GM12864 (cell line): ENCODE measurements at places on chromosomes 2 and 18.

- no peak for DNase-seq
Observed at GRCh38 chr18:62610351-62610700, 87.5 kb downstream of the ZCCHC2 start.

DNA sequence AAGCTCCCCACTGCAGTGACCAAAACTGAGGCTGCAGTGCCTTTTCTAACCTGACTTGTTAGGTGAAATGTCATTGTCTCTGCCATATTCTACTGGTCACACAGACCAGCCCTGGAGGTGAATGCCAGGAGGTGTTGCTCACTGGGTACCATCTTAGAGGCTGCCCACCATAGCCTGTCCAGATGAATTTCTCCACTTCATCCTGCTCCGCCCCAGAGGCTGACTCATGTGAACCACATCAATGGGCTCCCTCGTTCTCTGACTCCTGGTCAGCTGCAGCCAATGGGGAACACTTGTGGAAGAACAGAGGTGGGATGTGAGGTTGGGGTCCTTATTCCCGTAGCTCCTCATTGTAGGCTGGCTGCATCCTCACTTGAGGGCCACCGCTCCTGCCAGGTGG is 3.4 kb upstream of the NARS1 start:
- DNase-seq = no peak

GRCh38 chr2:67581751-67582150 is 184.6 kb downstream of the ETAA1 start:
- no peak for DNase-seq

- DNase-seq = no peak
Observed at GRCh38 chr2:119732601-119733164, 27.0 kb upstream of the PTPN4 start.

DNA sequence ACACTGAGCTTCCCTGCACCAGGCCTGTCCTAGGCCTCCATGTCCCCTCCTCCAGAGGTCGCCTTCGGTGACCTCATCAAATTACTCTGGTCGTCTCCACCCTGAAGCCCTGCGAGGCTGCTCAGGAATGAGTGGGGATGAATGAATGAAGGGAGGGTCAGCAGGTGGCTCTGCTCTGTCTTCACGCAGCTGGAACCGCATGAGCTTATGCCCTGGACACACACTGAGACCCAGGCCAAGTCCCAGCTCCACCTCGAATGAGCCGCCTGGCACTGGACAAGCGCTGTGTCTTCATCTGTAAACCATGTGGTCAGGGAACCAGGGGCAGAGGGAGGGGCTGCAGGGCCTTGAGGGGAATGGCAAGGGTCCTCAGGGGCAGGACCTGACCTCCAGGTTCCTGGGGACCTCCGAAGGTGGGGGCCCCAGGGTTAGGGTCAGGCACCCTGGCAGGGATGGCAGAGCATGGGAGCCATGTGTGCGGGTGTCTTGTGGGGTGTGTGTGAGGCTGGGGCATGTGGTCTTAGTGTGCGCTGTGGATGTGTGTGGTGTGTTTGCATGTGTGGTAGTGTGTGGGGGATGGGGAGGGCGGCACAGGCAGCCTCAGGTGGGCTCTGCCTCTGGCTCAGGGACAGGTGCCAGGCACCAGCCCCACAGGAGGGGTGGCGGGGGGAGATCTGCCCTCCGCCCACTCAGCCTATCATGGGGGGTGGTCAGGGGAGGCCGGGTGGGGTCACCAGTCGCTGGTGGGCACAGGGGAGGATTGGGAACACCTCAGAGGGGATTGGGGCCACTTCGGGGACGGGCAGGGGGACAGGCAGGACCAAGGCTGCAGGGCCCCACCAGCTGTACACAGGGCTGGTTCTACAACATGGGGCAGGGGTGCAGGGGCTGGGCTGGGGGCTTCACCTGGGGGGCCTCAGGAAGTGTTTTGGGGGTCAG is 13.9 kb downstream of the ODC1 start:
- DNase-seq = no peak

- DNase-seq = no peak
Observed at GRCh38 chr18:58005011-58005410, 39.0 kb upstream of the NEDD4L start.

DNA sequence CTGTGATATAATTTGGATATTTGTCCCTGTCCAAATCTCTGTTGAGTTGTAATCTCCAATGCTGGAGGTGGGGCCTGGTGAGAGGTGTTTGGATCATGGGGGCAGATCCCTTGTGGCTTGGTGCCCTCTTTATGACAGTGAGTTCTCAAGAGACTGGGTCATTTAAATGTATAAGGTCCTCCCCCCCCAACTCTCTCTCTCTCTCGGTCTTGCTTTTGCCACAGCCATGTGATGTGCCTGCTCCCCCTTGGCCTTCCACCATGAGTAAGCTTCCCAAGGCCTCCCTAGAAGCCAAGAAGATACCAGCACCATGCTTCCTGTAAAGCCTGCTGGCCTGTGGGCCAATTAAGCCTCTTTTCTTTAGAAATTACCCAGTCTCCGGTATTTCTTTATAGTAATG is 58.6 kb downstream of the FN1 start:
- DNase-seq = no peak

DNA sequence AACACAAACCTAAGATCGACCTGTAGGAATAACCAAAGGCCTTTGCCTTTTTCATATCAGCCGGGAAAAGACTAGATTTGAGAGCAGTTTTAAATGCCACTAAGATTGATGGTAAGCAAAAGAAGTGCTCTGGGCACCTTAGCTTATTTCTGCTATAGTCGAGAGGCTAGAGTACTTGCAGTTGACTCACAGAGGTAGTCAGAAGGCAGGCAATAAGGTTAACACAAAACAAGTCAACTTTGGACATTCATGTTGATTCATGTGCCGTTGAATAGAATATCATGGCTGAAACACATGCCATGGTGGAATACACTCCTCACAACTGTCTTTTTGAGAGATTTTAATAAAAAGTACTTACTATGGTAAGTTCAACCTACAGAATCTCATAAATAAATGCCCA is 507.6 kb downstream of the ZEB2 start:
- DNase-seq = no peak

DNA sequence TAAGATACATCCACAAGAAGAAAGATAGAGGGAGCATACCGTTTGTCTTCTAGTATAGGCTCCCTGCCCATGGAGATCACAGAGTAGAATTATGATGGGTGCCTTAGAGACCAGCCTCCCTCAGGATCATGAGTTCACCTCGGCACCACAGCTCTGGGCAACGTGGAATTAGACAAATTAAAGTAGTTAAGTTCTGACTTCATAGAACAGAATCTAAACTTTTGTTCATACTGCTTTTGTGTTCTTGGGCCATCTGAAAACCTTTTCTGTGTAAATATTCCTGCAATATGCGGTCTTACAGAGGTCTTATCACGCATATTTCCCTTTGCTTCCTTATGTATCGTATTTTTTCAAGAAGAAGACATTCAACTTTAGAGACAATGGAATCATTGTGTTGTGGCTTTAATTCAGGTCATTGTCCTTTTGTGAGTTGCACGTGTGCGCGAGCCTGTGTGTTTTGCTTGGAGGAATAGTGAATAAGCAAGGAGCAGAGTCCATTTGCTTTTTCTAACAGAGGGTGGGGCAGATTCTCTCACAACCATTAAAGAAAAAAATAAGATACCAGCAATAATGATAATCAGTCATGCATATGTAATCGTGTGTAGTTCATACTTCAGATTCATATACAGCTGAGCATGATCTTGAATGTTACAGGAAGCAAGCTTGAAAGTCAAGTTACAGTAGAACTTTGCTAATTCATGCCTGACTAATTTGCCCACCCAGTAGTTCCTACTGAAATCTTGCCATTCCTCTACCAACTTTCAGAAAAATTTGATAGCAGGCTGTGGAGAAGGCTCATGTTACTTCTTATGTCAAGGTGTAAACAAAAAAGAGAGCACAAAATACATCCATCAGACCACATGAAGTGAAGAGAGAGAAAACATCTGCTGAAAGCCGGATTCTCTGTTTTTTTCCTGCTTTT is 243.6 kb downstream of the NEDD4L start:
- no peak for DNase-seq

DNA sequence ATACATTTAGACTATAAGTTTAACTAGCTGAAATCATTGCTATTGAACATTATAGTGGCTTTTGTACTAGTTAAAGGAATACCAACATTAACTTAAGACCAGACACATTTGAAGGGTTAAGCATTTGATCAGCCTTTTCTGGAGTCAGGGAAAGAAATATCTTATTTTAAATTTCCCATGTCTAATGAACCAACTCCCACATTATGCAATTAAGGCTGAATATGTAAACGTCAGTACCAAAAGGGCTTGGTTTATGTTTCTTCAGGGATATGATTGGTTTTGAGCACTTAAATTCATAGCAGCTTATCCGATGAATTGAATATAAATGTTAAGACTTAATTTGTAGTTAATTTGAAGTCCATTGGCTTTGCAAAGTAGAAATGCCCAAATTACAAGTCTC is 344.5 kb downstream of the KIAA1328 start:
- no peak for DNase-seq

DNA sequence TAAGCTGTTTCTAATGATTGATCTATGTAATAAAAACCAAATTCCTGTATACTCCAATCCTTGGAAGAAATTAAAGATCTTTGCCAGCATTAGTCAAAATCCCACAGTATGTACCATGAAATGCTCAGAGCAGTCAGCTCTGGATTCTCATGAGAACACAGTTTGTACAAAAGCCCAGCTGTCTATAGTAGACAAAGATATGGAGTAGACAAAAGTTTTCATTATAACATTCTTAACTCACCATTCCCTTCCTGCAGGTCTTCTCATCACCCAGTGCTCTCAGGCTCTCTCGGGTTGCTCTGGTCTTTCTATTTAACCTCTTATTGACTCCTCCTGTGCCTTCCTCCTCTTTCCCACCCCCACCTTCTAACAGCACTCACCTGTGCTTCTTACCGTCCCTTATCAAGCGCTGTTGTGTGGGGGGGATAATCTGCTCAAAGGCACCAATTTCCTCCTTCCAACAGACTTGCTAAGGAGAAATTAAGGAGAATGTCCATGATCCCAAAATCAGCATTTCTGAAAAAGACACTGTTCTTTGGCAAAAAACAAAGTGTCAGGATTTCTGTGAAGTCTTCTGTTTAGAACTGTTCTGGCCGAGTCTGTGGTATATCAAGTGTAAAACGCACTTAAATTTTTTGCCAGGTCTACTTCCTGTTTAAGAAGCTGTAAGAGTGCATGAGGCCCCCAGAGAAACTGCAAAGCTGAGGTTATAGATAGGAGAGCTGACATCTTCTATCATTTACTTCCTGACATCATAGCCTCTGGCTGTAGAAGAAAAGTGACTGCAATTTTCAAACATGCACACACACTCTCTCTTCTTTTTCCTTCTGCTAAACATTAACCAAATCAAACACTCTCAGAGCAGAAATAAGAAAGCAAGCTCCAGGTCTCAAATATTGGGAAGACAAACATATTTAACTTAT is 144.1 kb downstream of the EVA1A start:
- DNase-seq = peak; percentile 45

DNA sequence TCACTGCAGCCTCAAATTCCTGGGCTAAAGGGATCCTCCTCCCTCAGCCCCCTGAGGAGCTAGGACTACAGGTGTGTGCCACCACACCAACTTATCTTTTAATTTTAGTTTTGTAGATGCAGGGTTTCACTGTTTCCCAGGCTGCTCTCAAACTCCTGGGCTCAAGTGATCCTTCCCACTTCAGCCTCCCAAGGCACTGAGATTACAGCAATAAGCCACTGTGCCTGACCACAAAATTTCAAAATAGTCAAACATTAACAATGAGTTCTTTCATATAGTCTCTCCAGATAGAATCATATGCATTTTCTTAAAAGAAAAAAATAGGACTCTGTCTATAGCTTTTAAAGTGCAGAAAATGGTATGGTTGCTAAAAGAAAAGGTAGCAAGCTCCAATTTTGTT is 24.9 kb upstream of the PID1 start:
- DNase-seq = no peak
